ENCODE measurements at places on chromosomes 6 and 20.

GRCh38 chr6:117557951-117558350 is 44.4 kb downstream of the GOPC start:
- no peak for DNase-seq

DNA sequence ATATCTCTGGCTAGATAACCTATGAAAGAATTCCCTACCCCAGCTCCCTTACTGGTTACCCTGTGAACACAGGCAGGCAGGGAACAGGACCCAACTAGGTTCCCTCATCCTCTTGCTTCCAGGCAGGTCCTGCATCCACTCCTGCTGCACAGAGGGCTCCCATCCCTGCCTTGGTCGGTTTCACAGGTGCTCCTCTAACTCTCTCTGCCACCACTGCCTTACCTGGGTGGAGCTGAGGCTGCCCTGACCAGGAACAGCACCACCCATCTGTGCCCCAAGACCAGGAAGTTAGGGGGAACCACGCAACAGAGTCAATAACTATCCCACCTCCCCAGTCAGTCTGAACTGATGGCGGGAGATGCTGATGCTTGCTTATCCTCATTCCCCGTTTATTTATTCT is 37.0 kb upstream of the HLA-A start:
- no peak for DNase-seq

- DNase-seq = no peak
Observed at GRCh38 chr6:136761227-136761922, 30.9 kb downstream of the MAP3K5 start.

DNA sequence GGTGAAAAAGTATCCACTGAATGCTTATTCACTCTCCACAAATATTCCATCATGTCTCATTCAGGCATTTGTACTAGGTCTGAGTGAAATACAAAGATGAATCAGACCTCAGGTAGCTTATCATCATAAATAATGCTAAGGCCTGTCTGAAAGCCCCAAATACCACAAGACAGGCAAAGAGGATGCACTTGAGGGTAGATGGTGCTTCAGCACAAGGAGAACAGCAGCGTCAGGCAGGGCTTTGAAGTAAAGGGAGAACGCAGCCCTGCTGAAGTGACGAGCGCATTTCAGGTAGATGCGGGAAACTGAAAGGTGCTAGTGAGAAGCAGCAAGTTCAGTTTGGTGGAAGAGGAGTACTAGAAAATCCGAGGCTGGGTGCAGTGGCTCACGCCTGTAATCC is 38.7 kb downstream of the MAP3K5 start:
- DNase-seq = no peak

DNA sequence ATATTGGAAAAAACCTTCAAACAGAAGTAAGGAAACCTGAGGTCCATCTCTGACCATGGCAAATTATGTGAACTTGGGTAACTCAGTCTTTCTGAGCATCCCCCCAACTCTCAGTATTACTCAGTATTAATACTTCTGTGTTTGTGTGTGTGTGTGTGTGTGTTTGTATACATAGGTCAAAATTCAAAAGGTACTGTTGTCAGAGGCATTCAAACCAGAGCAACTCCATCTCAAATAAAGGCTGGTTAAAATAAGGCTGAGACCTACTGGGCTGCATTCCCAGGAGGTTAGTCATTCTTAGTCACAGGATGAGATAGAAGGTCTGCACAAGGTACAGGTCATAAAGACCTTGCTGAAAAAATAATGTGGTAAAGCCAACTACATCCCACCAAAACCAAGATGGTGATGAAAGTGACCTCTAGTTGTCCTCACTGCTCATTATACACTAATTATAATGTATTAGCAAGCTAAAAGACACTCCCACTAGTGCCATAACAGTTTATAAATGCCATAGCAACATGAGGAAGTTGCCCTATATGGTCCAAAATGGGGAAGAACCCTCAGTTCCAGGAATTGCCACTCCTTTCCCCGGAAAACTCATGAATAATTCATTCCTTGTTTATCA is 33.3 kb upstream of the SLC22A16 start:
- DNase-seq = no peak

GRCh38 chr6:39239527-39240154 is 10.4 kb upstream of the KCNK5 start:
- no peak for DNase-seq

DNA sequence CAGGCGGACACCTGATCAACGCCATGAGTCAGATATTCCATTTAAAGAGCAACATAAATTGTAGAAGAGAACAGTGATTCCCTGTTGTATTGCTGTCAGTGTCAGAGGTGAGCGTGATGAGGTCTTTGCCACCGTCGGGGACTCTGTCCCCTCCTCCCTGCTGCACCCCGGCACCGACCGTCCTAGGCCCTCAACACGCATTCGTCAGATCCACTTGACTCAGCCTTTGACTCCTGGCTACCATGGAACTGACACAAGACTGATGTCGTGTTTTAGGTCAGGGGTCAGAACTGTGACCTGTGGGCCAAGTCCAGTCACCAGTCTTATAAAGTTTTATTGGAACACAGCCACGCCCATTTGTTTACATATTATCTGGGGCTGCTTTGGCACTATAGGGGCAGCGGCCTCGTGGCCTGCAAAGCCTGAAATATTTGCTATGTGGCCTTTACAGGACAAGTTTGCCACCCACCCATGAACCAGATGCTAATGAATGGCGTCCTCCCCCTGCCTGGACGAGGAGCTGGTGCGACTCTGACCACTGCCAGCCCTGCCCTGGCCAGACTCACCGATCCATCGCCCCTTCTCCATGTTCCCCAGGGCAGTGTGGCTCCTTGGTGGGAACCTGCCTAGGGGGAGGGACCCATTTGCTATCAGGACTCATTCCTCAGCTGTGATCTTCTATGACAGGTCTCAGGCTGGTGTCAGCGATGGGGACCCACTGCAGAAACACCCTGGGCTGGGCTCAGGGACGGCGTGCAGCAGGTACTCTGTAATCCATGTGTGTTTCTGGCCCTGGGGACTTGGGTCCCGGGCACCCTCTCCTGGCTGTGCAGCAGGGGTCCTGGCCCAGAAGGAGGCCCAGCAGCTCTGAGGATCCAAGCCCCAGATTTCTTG is 37.5 kb upstream of the PHACTR3 start:
- DNase-seq = no peak

DNA sequence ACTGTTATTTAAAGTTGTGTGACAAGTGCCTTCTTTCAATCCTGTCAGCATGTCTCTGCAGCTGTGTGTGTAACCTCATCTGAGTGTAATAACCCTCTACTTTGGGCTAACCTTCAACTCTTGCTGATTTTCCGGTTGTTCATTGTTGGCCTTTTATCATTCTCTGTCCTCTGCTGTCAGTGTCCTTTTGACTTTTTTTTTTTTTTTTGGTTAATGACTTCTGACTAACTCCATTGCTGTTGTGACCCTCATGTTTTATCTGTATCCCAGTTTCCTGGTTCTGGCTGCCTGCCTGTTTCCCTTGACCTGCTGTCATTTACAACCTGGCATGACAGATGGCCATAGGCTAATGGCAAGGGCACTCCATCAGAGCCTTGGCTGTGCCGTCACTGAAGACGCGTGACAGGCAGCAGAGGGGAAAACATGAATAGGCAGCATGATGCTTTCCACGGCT is 145.7 kb upstream of the MAN1A1 start:
- DNase-seq = no peak

- DNase-seq = no peak
Observed at GRCh38 chr6:124400261-124400999, 561.8 kb upstream of the RNF217 start.

- no peak for DNase-seq
Observed at GRCh38 chr6:86937219-86938079, at the start of gene HTR1E. HTR1E (plus strand) TSS chr6:86937528; CDS start chr6:87015335, 77,807 bp downstream.

DNA sequence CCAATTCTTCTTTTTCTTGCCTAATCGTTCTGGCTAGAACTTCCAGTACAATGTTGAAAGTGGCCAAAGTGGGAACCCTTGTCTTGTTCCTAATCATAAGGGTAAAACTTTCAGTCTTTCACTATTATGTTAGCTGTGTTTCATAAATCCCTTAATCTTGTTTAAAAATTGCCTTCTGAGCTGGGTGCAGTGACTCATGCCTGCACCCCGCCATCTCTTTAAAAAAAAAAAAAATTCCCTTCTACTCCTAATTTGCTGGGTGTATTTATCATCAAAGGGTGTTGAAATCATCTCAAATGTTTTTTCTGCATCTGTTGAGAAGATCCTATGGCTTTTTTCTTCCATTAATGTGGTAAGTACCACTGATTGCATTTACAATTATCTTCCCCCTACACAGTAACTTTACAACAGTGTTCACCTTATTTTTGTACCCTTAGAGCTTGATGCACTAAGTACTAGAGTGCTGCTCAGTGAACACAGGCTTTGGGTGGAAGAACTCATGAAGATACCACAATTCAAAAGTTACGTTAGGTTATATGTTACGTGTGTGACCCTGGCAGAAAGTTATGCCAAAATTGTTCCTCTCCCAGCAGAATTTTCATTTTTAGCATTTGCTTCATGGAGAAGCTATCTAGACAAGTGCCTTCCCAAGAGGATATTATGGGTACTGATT is 9.7 kb downstream of the SNRPB start:
- DNase-seq = no peak

DNA sequence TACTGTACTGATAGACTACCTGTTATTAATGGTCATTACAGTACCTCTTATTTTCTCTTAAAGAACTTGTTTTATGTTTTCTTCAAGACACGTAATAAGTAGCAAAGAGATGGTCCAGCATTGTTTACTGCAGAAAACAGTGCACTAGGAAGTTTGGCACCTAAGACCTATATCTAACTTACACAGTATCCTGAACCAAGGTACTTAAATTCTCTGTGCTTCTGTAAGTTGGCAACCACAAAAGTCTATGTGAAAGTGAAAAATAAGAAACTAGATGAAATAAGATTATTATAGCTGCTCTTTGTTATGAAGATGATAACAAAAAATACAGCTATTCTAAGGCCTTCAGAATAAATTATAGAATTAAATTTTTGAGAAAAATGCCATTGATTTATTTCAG is 411.7 kb upstream of the SOX4 start:
- no peak for DNase-seq

DNA sequence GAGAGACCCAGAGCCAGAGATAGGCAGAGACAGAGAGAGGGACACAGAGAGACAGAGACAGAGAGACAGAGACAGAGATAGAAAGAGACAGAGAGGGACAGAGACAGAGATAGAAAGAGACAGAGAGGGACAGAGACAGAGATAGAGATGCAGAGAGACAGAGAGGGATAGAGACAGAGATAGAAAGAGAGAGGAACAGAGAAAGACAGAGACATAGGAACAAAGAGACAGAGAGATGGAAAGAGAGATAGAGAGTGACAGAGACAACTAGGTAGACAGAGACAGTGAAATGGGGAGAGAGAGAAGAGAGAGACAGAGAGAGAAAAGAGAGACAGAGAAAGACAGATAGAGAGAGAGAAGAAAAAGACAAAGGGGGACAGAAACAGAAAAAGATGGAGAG is 165.4 kb upstream of the FOXQ1 start:
- no peak for DNase-seq

GRCh38 chr6:153140299-153140698 is 9.2 kb upstream of the RGS17 start:
- DNase-seq = no peak

- DNase-seq = no peak
Observed at GRCh38 chr6:132209351-132209750, 191.9 kb downstream of the MOXD1 start.

DNA sequence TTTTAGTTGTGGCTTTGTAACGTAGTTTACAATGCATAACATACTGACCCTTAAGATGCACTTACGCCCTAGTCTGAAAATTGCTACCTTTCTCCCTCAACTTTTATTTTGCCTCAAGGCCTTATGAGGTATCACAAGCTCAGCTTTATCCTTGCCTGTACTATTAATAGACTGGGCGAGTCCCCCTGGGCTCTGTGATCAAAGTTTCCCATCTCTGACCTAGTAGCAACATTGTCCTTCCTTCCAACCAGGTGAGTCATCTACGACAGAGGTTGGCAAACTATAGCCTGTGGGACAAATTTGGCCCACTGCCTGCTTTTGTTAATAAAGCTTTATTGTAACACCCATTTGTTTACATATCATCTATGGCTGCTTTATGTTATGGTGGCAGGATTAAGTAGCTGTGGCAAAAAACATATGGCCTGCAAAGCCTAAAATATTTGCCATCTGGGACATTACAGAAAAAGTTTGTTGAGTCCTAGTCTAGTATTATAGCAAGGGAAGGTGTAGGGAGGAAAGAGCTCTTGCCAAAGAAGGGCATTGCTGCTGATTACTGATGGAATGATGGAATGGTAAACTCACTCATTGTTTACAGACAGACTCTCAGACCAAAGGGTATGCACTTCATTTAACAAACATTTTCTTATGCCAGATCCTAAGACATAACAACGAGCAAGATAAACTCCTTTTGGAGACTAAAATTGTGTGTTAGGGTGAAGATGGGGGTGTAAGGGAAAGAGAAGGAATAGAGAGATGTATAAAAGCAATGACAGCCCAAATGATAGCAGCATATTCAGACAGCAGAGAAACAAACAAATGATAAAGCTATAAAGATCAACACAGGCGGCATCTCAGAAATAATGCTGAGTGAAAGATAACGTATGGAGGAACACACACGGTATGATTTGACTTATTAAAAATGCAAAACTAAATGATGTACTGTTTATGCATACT is 74.2 kb downstream of the SLC22A23 start:
- DNase-seq = no peak

DNA sequence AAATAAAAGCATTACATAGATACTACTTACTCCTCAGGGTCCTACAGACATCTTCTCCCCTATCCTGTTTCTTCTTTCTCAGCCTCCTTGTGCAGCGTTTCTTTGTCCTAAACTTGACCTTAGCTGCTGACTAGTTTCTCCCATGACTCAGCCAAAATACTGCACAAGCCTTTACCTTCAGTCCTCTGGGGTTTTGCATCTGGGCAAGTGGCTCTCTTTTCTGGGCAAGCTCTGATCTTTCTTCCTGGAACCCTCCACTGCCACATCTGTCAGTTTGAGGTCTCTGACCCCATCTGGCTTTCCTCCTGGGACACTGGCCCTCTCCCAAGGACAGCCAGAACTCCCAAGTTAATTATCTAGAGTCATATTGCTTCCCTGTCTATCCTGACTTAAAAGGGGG is 838.4 kb downstream of the DHX35 start:
- no peak for DNase-seq

GRCh38 chr6:2877057-2877882 is 25.8 kb downstream of the SERPINB9 start:
- DNase-seq = no peak

DNA sequence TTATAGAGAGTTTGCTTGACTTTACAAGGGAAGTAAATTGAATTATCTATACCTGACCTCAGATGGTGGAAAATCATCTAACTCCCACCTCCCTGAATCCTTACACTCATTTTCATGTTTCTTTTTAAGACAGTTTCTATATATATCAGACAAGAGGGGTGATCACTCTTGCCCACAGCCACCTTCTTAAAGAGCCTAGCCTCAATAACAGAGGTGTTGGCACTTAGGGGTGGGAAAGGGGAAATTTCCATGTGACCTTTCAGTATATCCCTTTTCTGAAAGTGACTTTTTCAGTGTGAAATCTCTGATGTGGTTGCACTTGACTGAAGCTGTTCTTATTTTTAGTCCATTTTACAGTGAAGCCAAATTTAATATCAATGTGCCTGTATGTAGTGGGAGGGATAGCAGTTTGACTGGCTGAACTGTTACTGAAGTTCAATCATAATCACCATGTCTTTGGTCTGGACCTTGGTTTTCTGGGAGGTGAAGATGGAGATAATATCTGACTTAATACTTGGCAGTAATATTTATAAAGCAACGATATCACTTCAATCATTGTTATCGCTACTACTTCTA is 141.3 kb downstream of the MAP3K7 start:
- no peak for DNase-seq

All from stimulated activated CD8-positive, alpha-beta memory T cell treated with anti-CD3 and anti-CD28 coated beads, Interleukin-15, amount 100 ng/mL, for 1 hour (primary cell).